ENCODE measurements at places on chromosomes 2 and 18.
A peak's percentile ranks its signal among the peaks of the same experiment; 100 is the strongest.

DNA sequence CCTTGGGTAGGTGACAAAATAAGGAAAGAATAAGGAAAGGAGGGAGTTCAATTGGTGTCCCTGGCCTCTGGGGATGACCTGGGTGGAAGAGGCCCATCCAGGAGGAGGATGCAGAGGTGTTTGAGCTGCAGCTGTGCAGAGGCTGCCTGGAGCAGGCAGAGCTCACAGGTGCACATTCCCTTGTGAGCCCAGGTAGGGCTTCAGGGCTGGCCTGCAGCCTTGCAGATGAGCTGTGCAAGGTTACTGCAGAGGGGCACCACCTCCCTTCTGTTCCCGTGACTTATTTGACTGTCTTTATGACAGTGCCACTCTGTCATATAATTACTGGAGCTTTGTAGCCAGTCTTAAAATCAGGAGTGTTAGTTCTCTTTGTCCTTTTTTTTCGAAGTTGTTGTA, 263.2 kb upstream of the HS6ST1 start:
- DNase-seq, result no peak

DNA sequence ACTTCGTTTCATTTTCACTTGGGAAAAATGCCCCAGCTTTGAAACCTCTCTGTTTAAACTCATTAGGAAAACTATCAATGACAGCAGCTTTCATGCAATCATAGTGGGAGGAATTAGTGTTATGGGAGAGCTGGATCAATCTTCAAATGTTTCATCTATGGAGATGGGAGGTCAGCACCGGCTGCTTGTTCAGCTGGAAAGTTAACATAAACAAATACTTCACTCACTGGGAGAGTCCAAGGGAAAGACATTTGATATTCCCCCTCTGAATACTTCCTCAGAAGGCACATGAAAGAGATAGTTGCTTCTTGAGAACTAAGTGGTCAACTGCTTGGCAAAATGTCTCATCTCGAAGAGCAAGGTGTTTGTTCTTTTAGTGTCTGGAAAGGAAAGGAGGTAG, 7.3 kb downstream of the LYPD1 start:
- no peak for DNase-seq

GRCh38 chr2:39606585-39606984, 59.1 kb upstream of the TMEM178A start:
- DNase-seq, result no peak

DNA sequence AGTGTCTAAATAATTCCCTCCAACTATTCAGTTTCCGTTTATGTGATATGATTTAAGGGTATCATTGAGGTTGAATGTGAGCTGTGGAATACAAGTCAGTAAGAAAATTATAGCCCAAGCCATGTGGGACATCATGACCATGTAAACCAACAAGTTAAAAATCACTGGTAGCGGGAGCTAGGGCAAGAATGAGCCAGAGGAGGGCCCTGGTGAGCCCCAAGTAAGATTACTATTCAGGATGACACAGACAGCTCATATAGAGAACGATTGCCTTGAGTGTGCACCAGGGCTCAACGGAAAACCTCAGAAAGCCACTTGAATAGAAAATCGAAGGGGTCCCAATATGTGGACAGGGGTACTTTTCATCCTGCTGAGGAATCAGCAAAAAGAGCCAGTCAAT, 87.8 kb upstream of the RBMS1 start:
- DNase-seq, result no peak

GRCh38 chr2:3902131-3902530, 198.8 kb downstream of the DCDC2C start:
- DNase-seq, result no peak

GRCh38 chr18:58067601-58068000, 23.6 kb downstream of the NEDD4L start:
- DNase-seq, result no peak

GRCh38 chr2:36820942-36821605, 124.6 kb downstream of the VIT start:
- DNase-seq, result peak; percentile 40

DNA sequence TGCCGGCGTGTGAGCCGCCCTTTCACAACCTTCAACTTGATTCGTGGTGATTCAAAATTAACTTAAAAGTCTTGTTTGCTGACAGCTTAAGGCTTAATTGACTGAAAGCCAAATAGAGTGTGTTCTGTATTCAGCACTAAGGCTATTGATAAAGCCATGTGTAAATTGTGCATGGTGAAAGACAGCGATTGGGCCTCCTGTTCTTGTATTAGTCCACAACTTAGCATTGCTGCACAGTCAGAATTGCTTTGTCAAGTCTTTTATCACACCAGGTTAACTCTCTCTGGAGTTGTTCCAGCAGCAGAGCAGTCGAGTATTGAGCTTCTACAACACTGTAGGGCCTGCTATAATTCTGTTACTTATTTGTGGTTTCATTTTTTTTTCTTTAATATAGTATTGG, 210.1 kb downstream of the WDR7 start:
- DNase-seq, result peak; percentile 36

DNA sequence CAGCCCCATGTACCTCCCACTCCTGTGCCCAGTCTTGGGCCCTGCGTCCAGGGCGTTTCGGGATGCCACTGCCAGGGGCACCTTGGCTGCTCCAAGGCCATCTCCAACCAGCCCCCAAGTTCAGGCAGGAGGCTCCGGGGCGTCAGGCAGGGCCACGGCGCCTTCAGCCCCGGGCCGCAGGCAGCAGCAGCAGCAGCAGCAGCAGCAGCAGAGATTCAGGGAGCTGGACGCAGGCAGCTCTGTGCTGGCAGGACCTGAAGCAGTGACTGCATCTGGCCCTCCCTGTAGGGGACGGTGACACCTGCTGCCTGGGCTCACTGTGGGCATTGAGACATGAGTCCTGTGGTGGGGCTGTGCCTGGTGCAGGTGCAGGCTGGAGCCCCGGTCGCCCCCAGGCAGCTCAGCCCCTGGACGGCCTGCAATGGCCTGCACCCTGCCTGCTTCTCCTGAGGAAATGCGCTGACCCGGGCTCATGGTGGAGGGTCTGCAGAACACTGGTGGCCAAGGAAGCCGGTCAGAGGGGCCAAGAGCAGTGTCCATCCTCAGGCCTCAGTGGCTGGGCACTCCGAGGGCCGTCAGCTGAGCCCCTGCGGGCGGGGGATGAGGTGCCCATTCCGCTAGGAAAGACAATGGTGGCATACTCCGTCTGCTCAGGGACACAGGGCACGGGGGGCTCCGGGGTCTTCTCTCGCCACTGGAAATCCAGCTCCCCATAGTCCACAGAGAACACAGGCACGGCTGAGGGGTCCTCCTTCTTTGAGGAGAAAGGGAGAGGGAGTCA, 8.0 kb downstream of the PDCD1 start:
- DNase-seq, result peak; percentile 21

DNA sequence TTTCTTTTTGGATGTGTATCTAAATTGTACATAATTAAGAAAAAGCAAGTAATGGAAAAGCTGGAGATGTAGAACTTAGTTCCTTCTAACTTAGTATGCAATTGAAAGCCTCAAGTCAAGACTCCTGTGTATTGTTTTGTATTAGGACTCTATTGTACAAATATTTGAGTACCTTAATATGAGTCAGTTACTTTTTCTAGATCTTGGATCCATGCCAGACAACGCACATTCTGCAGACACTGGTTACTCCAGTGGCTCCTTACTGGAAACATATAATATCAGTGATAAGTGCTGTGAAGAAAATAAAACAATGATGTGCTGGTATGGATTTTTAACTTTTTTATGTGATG, 1.5 kb downstream of the SLC39A10 start:
- no peak for DNase-seq

DNA sequence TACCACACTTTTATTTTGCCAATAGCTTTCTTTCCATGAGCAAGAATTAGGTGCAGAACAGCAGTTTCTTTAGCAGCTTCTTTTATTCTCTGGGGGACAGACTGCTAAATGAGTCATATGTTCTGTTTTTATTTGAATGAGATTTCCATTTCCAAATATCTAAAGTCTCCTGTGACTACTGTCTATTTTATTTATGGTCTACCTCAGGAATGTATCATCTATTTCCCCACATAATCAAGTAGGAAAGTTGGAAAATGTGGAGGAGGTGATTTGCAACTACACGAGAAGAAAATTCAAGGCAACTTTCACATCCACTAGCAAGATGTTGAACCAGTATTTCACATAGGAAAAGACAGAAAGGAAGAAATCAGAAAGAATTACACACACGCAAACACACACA, 139.9 kb upstream of the MEX3C start:
- DNase-seq, result no peak

DNA sequence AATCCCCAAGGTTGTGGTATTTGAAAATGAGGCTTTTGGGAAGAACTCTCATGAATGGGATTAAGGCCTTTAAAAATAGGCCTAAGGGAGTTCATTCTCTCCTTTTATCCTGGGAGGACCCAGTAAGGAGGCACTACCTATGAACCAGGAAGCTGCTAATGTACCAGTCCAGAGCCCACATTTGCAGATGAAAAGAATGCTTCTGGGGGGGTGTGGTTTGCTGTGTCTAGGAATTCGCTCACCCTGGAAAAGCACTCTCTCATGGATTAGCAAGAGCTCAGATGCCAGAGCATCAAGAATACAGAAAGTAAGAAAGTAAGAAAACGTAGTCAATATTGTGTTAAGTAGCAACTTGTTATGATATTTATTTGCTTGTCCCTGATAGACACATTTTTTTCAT, 785.7 kb upstream of the GYPC start:
- DNase-seq, result no peak

DNA sequence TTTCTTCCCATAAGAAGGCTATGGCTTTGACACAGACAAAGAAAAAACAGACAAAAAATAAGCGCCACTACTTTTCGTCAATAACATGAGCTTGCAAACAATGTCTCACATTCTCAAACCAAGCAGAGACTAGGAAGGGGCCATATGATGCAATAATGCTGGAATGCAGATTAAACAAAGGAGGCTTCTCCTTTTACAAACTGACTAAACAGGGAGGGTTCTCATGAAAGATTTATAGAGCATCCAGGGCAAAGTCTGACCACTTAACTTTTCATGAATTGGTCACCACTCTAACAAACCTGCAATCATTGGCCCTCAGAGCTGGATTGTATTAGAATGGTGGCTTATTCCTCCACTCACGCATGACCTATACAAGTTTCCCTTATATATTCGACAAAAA, 663.3 kb upstream of the CHAC2 start:
- DNase-seq, result peak; percentile 2

DNA sequence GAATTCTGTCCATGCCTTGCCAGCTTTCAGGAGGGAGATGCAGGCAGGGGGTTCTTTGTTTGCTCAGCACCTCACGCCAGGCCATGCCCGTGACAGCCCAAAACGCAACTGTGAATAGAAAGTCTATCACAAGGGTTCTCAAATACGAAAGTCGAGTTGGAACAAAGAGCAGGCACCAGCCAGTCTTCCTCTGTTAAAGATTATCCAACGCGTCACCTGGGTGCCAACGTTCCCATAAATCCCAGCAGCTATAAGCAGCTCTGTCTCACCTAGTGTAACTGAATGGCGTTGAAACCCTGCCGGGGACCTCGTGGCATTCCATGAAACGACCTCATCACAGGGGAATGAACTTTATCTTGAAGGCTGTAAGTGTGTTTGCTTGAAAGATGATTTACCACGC, 84.8 kb upstream of the GATA6 start:
- peak; percentile 83 for DNase-seq

- no peak for DNase-seq
Observed at GRCh38 chr18:27227721-27228120, 42.6 kb upstream of the CHST9 start.

GRCh38 chr18:52343138-52343537, 3.1 kb downstream of the DCC start:
- DNase-seq, result no peak

- DNase-seq, result no peak
Observed at GRCh38 chr2:34229998-34230397, 630.9 kb upstream of the FAM98A start.

- no peak for DNase-seq
Observed at GRCh38 chr18:76487782-76488181, 7.3 kb downstream of the ZNF516 start.
